ENCODE measurements at places on chromosomes 2 and 18. TPM values are rescaled to one million over a fixed set of nuclear protein-coding genes. Genes with fewer than 3 reads are reported as not detected.

REEP1 gene
- total RNA-seq: 0.09 TPM

GCA gene
- not detected for total RNA-seq

DNA sequence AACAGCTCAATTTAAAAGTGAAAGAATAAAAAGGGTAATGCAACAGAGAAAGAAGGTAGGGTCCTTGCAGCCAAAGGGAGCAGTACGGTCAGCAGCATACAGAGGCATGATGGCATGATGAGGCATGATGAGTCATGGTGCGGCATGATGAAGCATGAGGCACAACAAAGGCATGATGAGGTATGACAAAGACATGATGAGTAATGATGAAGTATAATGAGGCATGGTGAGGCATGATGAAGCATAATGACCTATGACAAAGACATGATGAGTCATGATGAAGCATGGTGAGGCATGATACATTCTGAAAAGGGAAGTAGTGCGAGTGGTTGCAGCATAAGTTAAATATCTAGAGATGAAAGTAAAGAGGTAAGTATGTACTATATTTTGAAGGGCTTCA is 673.2 kb downstream of the TMEM182 start:
- no peak for DNase-seq

GRCh38 chr2:3465328-3465727 is 54.0 kb downstream of the ADI1 start:
- no peak for DNase-seq

DNA sequence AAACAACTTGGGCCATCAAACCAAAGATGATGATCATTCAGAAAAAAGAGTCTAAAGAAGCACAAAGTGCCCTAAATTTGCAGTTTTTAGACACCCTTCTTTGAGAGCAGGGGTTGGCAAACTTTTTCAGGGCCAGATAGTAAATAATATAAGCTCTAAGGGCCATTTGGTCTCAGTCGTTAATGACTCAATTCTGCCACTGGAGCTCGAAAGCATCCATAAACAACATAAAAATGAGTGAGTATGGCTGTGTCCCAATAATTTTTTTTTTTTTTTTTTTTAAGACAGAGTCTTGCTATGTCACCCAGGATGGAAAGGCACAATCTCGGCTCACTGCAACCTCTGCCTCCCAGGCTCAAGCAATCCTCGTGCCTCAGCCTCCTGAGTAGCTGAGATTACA is 152.3 kb downstream of the DTNB start:
- DNase-seq: peak; percentile 29

CYBRD1 gene
- total RNA-seq: 131 TPM

- no peak for DNase-seq
Measured at GRCh38 chr2:11656671-11657101, 13.3 kb downstream of the NTSR2 start.

- no peak for DNase-seq
Measured at GRCh38 chr2:99139003-99139402, 2.5 kb upstream of the C2orf15 start.

MBD1 gene
- total RNA-seq: 56.3 TPM

GRCh38 chr2:85145116-85145820 is 12.1 kb downstream of the TCF7L1 start:
- DNase-seq: no peak

- DNase-seq: no peak
Measured at GRCh38 chr2:138018866-138019688, 54.8 kb downstream of the HNMT start.

DNA sequence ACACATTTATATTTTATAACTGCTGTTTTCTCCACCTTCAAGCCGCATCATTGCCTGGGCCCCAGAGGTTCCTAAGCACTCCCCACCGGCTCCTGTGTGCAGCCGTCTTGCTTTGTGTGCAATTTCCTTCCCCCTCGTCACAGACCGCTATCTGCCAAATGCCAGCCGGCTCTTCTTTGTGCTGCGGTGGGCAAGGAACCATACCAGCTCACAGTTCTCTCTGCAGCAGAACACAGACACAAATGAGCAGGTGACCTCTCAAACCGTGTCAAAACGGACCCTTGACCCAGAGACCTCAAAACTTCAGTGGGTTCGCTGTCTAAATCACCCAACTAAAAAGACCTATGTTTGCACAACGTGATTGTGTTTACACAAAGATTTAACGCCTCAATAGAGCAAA is 58.2 kb downstream of the KLF7 start:
- DNase-seq: no peak

- DNase-seq: no peak
Measured at GRCh38 chr2:179860255-179861026, 971 bp downstream of the ZNF385B start.

GRCh38 chr2:88131201-88131998 is 3.5 kb upstream of the FABP1 start:
- no peak for DNase-seq

GRCh38 chr2:73870084-73870483 is 22.7 kb upstream of the ACTG2 start:
- peak; percentile 34 for DNase-seq

LAMA1 gene
- total RNA-seq: 0.20 TPM

CABLES1 gene
- 7.2 TPM for total RNA-seq

DNA sequence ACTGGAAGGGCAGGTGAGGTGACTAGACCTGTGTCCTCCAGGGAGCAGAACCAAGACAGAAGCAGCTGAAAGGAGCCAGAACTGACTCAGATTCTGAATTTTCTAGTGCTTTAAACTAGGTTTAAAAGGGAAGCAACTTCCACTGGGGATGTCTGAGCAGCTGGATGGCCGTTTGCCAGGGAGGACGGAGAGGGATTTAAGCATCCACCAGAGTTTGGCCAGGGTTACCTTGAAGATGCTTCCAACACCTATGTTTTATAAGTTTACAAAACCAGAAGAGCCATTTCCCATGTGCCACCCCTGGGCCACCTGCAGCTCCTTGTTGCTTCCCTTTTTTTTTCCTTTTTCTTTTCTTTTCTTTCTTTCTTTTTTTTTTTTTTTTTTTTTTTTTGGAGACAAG is 48.6 kb upstream of the RBM44 start:
- DNase-seq: no peak

ASB18 gene
- not detected for total RNA-seq

- no peak for DNase-seq
Measured at GRCh38 chr18:8562070-8562469, 47.2 kb upstream of the RAB12 start.

- no peak for DNase-seq
Measured at GRCh38 chr2:144889348-144889747, 369.4 kb upstream of the ZEB2 start.

DNA sequence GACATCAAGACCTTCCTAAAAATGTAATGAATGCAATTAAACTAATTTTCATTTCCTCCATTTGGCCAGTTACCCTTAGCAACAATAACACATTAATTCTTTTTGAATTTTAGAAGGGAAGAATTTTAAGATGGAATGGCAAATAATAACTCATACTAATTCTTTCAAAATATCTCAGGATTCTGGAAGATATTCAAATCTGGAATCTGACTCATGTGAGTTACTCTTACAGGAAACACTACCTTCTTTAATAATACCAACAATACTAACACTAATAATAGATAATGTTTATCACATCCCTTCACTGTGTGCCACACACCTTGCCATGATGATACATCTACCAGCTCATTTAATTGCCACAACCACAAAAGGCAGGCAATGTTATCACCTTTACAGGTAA is 46.4 kb downstream of the ZNF521 start:
- no peak for DNase-seq

LYPD1 gene
- total RNA-seq: 9.3 TPM

DNA sequence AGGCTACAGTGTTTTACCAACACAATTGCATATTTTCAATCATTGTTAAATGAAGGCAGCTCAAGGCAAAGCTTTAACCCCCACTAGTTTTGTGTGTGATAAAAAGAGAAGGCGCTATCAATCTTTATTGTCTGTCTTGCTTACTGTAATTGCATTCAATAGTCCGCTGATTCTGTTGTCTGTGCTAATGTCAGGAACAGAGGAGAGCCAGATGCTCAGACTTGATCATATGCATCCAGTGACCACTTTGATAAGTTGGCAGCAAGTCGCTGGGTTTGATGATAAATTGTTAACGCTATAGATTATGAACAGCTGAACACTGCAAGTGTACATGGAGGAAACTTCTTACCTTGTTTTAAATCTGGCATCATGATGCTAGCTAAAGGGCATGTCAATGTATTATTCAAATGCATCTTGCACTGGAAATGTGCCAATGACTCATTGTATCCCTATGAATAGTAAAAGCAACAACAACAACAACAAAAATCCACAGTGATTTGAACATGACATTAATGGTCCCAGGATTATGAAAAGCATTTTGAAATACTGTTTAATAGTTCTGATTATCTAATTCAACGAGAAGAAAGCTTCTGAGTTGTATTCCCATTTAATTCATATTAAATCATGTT is 423.5 kb upstream of the FANCL start:
- no peak for DNase-seq

GRCh38 chr2:125398738-125399524 is 1257.0 kb upstream of the GYPC start:
- no peak for DNase-seq

POTEI gene
- not detected for total RNA-seq

DNA sequence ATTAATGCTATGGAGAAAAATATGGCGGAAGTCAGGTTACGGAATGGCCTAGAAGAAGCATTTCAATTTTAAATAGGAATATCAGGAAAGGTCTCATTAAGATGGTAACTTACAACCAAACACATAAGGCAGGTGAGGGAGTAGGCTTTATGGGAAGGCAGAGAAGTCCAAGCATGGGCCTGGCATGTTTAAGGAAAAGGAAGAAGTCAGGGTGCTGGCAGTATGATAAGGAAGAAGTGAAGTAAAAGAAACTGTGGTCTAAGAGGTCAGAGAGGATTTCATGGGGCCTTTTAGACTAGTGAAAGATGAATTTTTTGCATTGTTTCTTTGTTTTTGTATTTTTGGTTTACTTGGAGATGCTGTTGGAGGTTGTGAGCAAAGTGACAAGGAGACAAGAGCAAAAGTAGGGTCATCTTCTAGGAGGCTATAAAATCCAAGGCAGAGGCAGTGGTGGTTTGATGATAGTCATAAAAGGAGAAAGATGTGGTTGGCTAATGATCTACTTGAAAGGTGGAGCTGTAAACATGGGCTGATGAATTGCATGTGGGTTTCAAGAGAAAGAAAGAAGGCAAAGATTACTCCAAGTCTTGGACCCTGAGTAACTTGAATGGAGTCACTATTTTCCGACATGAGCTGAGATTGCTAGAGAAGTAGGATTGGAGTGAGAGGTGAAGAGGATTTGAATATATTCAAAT is 354.3 kb downstream of the GPD2 start:
- no peak for DNase-seq

GRCh38 chr2:167430447-167430846 is 542.2 kb downstream of the XIRP2 start:
- no peak for DNase-seq

DNA sequence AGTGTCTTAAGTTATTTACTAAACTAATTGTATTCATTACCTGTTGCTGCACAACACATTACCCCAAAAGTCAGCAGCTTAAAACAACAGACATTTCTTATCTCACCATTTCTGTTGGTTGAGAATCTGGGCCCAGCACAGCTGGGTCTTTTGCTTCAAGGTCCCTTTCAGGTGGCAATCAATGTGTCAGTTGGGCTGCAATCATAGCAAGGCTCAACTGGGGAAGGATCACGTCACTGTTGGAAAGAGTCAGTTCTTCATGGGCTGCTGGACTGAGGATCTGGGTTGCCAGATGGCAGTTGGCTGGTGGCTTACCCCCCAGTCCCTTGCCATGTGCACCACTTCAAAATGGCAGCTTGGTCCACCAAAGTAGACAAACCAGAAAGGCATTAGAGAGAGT is 261.2 kb downstream of the SUCLG1 start:
- no peak for DNase-seq

GRCh38 chr2:171069286-171069956 is 91.3 kb downstream of the TLK1 start:
- DNase-seq: no peak

ZNF396 gene
- 0.66 TPM for total RNA-seq

- DNase-seq: no peak
Measured at GRCh38 chr2:149729586-149729985, 142.0 kb upstream of the MMADHC start.

STK36 gene
- 21.1 TPM for total RNA-seq

DNA sequence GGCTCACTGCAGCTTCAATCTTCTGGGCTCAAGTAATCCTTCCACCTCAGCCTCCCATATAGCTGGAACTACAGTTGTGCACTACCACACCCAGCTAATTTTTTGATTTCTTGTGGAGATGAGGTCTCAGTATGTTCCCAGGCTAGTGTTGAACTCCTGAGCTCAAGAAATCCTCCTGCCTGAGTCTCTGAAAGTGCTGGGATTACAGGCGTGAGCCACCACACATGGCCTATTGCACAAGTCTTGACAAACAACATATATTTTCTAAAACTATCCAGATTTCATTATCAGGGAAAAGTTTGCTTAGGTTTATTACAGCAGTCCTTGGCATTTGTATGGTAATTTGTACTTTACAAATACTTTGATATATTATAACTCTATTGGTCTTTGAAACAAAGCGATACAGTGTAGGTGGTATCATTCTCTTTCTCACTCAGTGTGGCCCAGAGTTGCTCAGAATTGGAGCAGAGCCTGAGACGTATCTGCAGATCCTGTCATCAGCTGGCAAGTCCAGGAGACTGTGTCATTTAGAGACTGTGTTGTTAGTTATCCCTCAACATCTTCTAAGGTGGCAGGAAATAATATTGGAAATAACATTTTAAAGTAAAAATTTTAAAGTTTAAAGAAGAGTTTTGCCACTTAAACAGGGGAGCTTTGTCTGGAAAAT is 41.4 kb downstream of the PDK1 start:
- DNase-seq: no peak

NEDD4L gene
- total RNA-seq: 25.3 TPM

DNA sequence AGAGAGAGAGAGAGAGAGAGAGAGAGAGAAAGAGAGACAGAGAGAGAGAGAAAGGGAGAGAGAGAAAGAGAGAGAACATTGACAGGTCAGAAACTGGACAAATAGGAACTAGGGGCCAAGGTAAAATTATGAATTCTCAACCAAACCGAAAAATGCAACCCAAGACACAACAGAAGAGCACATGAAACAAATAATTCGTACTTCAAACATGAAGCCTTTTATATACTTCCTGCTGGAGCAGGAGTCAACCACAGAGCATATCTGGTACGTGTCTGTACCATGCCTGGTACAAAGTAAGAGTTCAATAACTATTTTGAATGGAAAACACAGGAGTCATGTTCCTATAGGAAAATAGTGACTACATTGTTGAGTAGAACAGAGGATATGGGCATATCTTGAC is 6.5 kb upstream of the VPS54 start:
- DNase-seq: no peak

ADD2 gene
- not detected for total RNA-seq

- DNase-seq: peak; percentile 45
Measured at GRCh38 chr2:133293544-133294353, 274.5 kb downstream of the NCKAP5 start.

Data from HFFc6 (cell line).